ENCODE measurements at places on chromosomes 3 and 15. TPM values are rescaled to one million over a fixed set of nuclear protein-coding genes. Genes with fewer than 3 reads are reported as not detected.

The PIAS1 gene
- 52.4 TPM for total RNA-seq

The C2CD4A gene
- total RNA-seq: 0.07 TPM

DNA sequence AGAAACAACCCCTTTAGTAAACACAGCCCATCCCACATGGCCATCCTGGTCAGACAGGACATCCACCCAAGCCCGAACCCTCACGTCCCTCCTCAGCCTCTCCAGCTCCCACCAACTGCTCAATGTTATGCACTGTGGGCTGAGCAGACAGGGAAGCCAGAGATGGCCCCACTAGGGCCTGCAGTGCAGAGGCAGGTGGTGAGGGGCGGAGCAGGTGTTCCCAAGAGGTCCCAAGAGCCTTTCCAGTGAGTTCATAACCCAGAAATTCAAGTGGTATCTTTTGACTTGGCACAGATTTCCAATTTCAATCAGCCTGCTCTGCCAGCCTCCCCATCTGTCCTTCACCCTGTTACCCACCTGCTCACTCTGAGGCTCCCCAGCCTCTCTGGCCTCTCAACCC lies 130.3 kb downstream of the LIPC start:
- no peak for DNase-seq

GRCh38 chr3:197006446-197006845 lies 23.2 kb downstream of the MELTF start:
- DNase-seq: no peak

GRCh38 chr15:44545913-44546802 lies 9.2 kb downstream of the EIF3J start:
- DNase-seq: peak; percentile 77

GRCh38 chr3:14646589-14647413 lies 4.8 kb upstream of the CCDC174 start:
- DNase-seq: no peak

Data from activated CD8-positive, alpha-beta memory T cell treated with anti-CD3 and anti-CD28 coated beads, Interleukin-2, amount 10 ng/mL, durations not matched to agents 7 days and 5 days (primary cell).